ENCODE measurements at places on chromosomes 2 and 18.

GRCh38 chr2:9547262-9547991 lies 8.2 kb downstream of the ADAM17 start:
- no peak for DNase-seq

- DNase-seq, result no peak
Observed at GRCh38 chr2:11270891-11271290, 73.5 kb downstream of the ROCK2 start.

- no peak for DNase-seq
Observed at GRCh38 chr2:75709297-75709696, 1.4 kb downstream of the GCFC2 start.

GRCh38 chr2:24710806-24711205 lies 82.4 kb downstream of the PTRHD1 start:
- no peak for DNase-seq

DNA sequence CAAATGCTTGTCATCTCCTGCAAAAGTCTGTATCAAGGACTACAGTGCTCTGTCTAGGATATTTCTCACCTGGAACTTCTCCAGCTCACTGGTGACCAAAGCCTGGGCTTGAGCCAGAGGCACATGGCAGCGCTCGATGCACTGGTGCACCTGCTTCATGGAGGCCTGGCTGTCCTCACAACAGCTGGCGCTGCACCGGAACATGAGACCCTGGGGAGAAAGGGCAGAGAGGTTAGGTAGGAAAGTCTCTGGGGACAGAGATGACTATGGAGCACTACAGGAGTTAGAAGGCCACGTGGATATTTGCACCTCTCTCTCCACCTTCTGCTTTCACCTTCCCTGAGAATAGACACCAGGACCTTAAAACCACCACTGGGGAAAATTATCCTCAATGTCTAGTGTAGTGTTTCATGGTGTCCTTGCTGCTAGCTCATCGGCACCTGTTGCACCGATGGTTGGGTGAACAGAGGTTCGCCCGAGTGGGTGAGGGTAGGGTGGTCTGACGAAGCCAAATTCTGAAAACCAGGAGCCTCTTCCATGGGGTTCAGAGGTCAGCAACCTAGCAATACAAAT lies 1.0 kb downstream of the FAM136A start:
- DNase-seq, result no peak

- peak; percentile 82 for DNase-seq
Observed at GRCh38 chr2:179264368-179265081, at the start of gene SESTD1. Gene SESTD1, minus strand, starts transcription at chr2:179264832. Its CDS starts 72,991 bp downstream, at chr2:179191841.

- no peak for DNase-seq
Observed at GRCh38 chr2:217834744-217835513, 167.9 kb downstream of the TNS1 start.

- no peak for DNase-seq
Observed at GRCh38 chr18:40413160-40413559, 1541.9 kb upstream of the PIK3C3 start.

DNA sequence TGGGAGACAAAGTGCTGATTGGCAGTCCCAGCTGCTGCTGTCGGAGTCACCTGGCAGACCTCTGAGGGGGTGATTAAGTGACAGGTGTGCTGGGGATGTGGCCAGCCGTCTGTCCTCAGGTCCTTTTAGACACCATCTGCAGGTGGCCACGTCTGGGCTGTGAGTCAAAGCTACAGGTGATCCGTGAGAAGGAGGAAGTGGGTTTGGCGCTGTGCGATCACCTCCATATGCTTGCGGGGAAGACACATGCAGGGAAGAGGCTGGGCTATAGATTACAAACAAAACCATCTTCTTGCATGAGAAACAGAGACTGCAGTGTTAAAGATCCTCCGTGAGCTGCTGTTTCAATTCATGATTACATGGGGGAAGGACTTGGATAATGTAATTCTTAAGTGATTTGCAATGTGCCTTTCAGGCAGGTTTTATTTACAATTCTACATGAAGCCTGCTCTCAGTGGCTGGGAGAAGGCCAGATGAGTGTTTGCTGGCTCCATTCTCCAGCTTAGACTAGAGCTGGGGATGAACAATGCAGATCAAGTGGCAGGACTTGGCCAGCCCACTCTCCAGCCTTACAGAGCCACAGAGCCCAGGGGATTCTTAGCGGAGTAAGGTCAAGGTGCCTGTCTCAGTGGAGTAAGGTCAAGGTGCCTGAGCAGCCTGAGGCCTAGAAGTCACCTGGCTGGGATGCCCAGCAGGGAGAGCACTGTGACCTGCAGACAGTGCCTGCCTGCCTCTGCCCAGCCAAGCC lies 87.8 kb downstream of the LYPD1 start:
- no peak for DNase-seq

GRCh38 chr2:204175552-204176271 lies 239.1 kb downstream of the ICOS start:
- no peak for DNase-seq

GRCh38 chr2:186575302-186575701 lies 14.6 kb upstream of the ITGAV start:
- no peak for DNase-seq

DNA sequence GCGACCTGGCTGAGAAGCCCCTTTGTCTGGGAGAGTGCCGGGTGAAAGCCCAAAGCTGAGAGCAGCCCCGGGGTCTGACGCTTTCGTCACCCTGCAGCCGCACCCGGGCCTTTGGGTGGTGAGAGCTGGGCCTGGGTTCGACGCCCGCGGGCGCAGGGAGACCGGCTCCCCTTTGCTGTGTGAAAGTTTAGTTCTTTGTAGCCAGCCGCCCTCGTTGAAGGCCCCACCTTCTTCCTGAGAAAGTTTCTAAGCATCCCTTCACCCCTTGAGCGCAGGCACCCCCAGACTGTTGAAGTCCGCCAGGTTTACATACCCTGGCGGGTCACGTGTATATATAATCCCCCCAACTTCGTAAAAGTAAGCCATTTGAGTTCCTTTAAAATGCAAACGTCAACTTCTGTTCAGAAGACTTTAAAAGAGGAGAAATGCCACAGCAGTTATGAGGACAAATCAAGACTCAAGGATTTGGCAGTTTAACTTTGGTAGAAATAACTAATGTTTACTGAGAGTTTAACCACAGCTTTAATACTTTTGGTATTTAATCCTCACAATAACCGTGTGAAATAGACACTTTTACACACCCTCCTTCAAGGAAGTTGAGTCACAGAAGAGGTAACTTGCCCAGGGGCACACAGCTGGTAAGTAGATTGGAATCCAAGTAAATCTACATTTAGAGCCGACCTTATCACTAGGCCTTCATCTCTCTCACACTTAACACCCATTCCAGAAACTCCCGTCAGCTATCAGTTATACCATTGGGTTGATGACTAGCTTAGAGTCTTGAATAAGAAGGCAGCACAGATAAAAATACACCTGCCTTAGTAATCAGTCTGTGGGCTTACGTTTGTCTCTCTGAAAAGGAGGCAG lies 1.1 kb upstream of the MBOAT2 start:
- no peak for DNase-seq

GRCh38 chr2:174568425-174568824 lies 29.2 kb downstream of the WIPF1 start:
- DNase-seq, result no peak

- no peak for DNase-seq
Observed at GRCh38 chr2:161369311-161369710, 46.8 kb upstream of the TBR1 start.

- DNase-seq, result no peak
Observed at GRCh38 chr2:47035615-47036488, 119.3 kb downstream of the STPG4 start.

GRCh38 chr2:236351966-236352525 lies 87.8 kb upstream of the ASB18 start:
- DNase-seq, result no peak

DNA sequence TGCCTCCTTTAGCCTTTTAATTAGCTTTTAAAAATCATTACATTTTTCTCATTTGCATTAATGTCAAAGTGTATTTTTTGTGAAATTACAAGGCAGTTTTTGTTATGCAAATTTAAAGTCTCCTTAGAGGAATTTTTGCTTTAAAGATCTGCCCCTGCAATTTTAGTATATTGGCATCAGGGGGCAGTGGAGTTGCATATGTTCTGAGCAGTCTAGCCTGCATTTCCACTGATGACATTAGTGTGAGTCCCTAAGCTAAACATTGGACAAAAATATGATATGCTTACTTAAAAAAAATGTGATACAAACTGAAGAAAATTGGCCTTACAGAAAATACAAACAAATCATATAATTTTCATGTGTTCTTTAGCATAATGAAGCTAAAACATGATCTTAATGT lies 426.5 kb downstream of the SLC4A3 start:
- DNase-seq, result no peak

GRCh38 chr2:28547223-28547860 lies 51.5 kb downstream of the PLB1 start:
- DNase-seq, result no peak

GRCh38 chr2:156787517-156787916 lies 351.3 kb downstream of the GPD2 start:
- DNase-seq, result no peak

DNA sequence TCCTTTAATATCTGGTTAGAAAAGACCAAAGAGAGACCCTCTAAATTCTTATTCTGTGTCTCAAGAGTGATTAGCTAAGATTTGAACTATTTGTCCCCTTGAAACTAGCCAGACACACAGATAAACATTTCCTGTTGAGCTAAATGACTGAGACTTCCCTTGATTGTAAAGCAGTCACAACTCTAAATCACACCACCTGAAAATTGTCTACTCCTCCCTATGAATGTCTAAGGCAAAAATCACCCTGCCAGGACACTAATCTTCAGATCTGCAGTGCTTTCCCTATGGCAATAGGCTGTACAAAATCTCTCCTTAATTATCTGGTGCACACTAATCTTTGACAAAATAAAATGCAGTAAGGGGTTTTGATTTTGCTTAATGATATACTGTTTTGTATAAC lies 200.5 kb upstream of the GULP1 start:
- DNase-seq, result no peak

DNA sequence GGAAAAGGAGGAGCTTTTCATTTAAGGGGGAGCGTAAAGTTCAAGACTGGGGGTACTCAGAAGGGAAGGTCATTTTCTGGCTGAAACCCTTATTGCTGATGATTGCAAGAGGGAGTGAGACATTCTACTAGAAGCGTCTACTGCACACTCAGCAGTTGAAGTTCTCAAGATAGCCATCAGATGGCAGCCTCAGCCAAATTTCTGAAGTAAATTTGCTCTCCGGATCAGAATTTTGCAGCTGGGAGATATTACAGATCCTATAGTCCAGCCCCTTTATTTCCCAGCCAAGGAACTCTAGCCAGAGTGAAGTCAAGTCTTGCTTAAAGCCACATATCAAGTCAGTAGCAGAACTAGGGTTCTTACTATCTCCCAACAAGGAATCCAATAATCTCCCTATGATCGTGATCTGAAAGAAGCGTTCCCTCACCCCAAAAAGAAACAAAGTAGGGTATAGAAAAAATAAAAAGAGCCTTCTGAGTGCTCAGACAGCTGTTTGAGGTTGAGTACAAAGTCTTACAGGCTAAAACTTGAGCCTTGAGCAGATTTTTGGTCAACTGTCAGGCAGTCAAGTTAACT lies 24.0 kb downstream of the RAX start:
- DNase-seq, result no peak

GRCh38 chr18:12703096-12703567 lies 290 bp downstream of the PSMG2 start:
- no peak for DNase-seq

DNA sequence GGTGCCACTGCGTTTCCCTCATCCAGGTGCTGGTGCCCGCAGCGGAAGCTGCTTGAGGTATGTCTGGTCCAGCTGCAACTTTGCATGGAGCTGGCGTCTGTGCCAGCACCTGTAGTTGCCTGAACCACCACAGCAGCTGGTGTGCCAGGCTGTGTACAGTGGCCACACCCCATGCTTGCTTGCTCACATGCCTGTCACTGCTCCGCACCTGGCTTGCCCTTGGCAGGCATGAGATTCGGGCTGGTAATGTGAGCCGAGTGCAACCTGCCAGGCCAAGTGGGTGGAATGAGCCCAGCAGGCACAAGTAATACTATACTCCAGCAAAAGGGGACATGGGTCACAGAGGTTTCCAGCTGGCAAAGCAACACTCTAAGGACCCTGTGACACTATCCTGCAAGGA lies 1123.3 kb upstream of the ACVR2A start:
- no peak for DNase-seq

GRCh38 chr2:64525317-64525613 lies 1.1 kb downstream of the AFTPH start:
- no peak for DNase-seq

- DNase-seq, result no peak
Observed at GRCh38 chr18:52340406-52341102, 557 bp downstream of the DCC start.

GRCh38 chr18:72128649-72129048 lies 415.5 kb downstream of the CBLN2 start:
- no peak for DNase-seq

DNA sequence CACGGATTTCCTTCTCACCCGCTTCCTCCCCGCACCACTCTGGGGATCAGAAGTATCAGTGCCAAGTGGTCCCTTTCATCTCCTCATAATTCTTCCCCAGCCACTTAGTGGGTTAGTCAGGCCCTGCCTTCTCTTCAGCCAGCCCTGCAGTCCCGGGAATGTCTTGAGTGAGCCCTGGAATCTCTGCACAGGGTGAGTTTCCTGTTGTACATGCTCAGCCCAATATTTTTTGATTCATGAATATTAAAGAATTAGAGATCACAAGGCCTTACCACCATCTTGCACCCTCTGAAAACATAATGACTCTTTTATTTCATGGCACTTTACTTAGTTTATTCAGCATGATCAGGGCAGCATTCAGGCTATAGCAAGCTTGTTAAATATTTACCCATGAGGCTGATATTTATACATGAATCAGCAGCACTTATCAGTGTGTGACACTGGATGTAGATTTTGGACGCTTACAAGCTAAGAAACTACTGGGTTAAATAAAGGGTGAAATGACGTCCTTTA lies 159.4 kb upstream of the FOSL2 start:
- DNase-seq, result no peak
